ENCODE measurements at places on chromosomes 6 and 20.

DNA sequence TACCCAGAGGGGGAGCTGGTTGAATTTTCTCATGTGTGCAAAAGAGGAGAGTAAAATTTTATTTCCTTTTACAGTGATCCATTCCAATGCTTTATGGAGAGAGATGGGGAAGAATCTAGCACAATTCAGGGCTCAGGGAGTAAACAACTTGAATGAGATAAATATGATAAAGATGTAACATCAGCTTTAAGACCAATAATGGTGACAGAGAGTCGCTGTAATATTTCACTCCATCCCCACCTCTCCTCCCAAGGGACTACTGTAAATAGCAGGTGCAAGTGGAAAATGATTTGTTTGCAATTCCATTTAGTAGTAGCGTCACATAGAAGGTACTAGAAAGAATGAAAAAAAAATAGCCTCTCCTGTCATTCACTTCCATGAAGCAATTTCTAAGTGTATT, 4.8 kb downstream of the CRISP3 start:
- DNase-seq = no peak

GRCh38 chr20:49831770-49832631, 19.4 kb downstream of the SLC9A8 start:
- DNase-seq = no peak

DNA sequence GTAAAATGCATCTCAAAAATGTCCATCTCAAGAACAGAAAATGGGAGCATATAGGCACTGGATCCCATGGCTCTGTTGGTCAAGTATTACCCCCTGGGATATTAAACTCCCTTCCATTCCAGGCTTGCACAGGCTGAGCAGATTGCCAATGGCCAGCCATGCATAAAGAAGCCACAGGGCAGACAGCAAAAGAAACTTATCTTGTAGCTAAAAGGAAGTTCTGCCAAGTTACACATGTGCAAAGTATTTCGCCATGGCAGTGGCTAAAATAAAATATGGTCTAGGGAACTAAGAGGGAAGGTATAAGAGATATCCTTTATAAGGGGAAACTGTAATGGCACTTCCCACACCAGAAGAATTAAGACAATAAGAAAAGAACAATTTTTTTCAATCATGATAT, 415.6 kb upstream of the BTBD3 start:
- DNase-seq = peak; percentile 78

GRCh38 chr6:44049989-44050871, 77.0 kb downstream of the MRPL14 start:
- DNase-seq = peak; percentile 77

DNA sequence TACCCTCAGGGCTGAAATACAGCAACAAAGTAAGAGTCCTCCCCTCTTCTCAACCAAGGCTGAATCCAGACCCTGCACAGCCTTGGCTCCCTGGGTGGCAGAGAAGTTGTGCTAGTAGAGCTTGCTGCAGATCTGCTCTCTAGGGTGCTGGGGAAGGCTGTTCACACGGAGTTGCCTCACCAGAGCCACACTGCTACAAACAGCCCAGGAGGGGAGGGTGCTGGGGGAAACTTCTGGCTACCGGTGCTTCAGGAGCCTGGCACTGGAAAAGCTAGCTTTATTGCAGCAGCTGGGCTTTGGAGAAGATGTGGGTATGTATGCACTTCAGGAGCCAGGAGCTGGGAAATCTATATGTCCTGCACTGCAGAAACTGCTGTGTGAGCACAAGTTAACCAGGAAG, 37.6 kb upstream of the SUPT3H start:
- no peak for DNase-seq

GRCh38 chr6:113353392-113353791, 503.8 kb upstream of the MARCKS start:
- no peak for DNase-seq

GRCh38 chr20:47609001-47609400, 107.3 kb downstream of the NCOA3 start:
- no peak for DNase-seq

GRCh38 chr6:12007473-12007872, 4.6 kb upstream of the HIVEP1 start:
- DNase-seq = no peak

DNA sequence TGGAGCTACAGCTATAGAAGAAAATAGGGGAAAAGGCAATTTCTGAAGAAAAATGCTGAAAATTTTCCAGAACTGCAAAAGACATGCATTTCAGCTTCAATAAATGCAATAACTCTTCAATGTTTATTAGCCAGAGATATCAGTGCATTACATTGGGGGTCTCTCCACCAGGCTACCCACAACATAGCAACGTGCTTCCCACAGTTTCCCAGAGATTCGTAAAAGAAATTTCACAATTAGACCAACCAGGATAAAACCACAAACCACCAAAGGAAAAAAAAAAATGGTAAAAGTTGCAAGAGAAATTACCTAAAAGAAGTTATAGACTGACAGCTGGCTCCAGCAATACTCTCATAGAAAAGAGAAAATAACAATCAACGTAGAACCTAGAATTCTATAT, 16.0 kb downstream of the LY86 start:
- no peak for DNase-seq

GRCh38 chr20:48468571-48468970, 359.2 kb downstream of the PREX1 start:
- no peak for DNase-seq

GRCh38 chr20:36541768-36542488, 609 bp downstream of the MYL9 start:
- no peak for DNase-seq

GRCh38 chr6:40719671-40720374, 132.7 kb upstream of the LRFN2 start:
- DNase-seq = peak; percentile 44

- DNase-seq = no peak
Observed at GRCh38 chr6:164130585-164130984, 716.1 kb downstream of the QKI start.

DNA sequence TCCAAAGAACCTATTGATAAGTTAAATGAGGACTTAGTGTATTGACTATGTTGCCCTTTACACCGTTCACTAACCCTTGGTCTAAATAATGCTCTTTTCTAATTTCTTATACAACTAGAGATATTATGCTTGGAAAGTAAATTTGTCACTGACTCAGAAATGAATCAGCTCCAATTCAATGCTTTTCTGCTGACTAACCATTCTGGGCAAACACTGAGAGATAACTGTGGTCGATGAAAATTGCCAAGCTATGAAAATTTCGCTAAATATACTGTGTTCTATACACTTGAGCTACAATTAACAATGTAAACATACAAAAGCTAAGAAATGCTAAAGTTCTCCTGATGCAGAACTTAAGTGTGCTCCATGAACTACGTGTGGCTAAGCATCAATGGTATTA, 23.1 kb upstream of the FBXO9 start:
- peak; percentile 95 for DNase-seq

- no peak for DNase-seq
Observed at GRCh38 chr6:37302086-37302686, 44.2 kb upstream of the TMEM217 start.

DNA sequence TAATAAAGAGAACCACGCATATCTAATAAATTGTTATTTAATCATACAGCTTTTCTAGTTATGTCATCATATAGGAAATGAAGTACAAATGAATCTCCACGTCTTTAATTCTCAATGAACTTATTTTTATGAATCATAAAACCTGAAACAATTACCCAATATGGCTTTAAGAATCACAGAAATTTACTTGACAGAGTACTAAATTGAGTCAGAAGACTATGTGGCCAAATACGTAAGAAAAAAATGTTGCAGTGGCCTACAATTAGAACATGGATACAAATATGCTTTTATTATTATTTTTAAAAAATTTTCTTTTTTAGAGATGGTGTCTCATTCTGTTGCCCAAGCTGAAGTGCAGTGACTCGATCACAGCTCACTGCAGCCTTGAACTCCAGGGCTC, 584.7 kb upstream of the SLC35B3 start:
- no peak for DNase-seq
